Mesothelial cell of epicardium (in vitro differentiated cells): ENCODE measurements at places on chromosomes 4 and X.

GRCh38 chr4:2964706-2965258 is 1.4 kb downstream of the GRK4 start:
- DNase-seq = no peak

DNA sequence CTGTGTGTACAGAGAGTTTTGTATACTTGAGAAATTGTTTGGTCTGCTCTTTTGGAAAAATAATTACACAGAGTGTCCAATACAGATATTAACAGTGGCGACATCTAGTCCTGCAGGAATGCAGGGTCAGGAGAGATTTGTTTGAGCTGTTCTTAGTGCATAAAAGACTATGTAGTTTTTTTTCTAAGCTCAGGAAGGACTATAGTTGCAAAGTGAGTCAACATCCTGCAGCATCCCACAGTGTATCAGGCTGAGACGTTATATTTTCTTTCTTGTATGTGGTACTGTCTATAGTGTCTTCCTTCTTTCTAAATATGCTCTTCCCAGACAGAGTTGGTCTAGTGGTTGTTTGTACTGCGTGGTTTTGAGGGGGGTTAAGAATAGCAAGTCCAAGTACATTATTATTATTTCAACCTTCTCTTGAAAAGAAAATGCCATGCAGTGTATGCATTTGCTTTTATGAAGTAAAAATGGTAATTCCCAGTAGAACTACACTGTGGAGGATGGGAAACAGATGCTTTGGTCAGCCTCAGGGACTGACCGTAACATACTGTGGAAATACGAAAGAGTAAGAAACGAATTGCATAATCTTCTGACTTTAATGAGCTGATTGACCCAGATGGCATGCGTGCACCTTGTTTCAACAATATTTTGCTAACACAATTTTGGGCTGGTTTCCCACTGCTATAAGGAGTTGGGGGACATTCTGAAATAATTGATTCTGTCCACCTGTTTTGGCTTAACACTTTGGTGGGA is 67.4 kb downstream of the DMP1 start:
- no peak for DNase-seq

GRCh38 chrX:133654811-133655210 is 239.5 kb upstream of the GPC4 start:
- no peak for DNase-seq

DNA sequence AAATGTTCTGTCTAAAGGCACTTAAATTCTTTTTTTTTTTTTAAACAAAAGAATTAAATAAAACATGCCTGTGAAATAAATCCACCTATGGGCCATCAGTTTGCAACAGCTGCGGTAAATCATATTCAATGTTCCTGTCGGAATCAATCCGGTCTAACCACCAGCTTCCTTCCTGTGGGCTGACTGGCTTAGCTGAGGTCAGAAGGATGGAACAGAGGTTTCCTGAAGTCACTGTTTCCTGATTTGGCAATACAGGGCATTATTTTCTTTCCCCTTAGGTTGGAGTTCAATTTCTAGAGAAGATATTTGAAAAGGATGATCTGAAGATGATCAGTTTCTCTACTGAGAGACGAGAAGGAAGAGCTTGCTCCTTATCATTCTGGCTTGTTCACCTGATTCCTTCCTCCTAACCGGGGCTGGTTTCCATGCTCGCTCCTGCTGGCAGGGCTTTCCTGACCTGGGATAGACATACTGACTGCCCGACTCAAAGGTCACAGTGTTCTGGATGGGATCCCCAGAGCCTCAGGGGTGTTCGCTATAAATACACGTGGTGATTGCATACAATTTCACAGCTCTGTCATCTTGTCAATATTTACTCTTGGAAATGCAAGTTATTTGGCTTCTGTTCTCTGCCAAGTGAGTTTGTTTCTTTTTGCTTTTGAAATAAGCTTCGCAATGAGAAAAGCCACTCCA is 21.7 kb downstream of the PDLIM3 start:
- no peak for DNase-seq

GRCh38 chrX:13891377-13892140 is 74.7 kb upstream of the GPM6B start:
- no peak for DNase-seq
